Stimulated activated CD8-positive, alpha-beta memory T cell treated with anti-CD3 and anti-CD28 coated beads, Interleukin-2, amount 100 ng/mL, for 48 hours (primary cell): ENCODE measurements at places on chromosomes 6 and 20.

GRCh38 chr6:153301602-153302001 is 170.5 kb upstream of the RGS17 start:
- DNase-seq: no peak

DNA sequence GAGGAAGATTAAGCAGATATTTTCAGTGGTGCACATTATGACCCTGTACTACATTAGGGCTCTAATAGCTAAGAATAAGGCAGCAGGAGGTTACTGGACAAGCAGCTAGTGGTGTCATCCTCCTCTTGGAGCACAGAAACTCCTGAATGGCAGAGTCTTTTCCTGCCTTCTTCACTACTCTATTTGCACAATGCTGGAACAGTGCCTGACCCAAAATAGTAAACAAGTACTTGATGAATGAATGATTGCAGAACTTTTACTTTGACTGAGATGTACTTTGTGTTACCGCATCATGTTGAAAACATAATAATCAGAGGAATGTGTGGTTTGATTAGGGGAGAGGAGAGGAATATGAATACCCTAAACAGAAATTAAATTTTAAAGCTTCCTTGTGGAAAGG is 30.0 kb upstream of the UST start:
- no peak for DNase-seq

GRCh38 chr20:38926934-38927616 is 858 bp downstream of the FAM83D start:
- no peak for DNase-seq

DNA sequence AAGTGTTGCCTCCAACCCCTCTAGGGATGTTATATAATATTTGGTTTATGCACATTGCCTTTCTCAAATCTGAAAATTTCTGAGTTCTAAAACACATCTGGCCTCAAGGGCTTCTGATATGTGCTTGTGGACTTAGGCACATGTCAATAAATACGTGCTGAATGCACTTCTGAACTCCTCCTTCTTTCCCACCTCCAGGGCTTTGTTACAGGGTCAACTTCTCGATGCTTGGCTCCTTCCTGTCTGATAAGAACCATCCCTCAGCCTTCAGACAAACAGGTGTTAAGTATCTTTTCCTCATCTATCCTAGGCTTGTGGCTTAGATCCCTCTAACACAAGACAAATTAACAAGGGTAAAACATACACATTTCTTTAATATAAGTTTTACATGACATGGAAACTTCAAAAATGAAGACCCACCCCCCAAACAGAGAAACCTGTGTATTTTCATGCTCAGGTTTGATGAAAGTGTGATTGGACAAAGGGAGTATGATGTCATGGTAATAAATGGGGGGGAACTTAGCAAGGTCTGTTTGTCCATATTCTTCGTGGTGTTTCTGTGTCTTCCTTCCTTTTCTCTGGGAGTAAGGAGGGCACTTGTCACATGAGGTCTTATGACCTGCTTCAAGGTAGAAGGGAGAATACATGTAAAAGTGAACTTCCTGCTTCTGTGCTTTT is 326.9 kb downstream of the CD83 start:
- DNase-seq: no peak

DNA sequence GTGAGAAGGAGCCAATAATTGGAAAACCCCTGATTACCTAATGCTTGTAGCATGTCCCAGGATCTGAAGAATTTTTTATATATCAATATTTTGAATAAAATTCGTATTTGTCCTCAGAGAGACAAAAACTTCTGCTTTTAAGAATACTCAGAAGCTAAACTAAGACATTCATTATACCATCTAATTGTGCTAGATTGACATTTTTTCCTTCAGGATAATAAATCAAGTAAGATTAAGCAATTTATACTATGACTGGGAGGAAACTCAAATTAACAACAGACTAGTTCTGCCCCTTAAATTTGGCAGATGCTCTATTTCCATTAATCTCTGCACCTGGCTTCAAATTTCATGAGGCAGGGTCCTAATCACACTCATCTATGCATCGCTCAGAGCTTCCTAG is 291.4 kb downstream of the PLCB1 start:
- no peak for DNase-seq

GRCh38 chr6:87941556-87942358 is 105.9 kb upstream of the SPACA1 start:
- no peak for DNase-seq

DNA sequence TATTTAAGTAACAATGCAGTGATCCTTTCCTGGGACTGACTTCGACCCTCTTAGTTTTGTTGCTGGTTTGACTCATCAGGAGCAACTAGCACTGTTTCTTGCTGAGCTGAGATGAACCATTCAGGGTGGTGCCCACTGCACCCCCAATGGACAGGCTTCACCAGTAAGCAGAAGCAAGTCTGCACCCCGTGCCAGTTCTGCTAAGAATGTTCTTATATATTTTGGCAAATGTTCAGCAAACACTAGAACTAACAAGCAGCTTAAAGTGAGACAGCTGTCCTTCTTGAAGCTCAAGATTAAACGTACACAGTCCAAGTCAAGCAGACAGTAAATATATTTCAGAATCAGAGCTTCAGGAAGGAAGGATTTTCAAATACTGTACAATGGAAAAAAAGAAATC is 561.3 kb upstream of the CDH4 start:
- DNase-seq: no peak

DNA sequence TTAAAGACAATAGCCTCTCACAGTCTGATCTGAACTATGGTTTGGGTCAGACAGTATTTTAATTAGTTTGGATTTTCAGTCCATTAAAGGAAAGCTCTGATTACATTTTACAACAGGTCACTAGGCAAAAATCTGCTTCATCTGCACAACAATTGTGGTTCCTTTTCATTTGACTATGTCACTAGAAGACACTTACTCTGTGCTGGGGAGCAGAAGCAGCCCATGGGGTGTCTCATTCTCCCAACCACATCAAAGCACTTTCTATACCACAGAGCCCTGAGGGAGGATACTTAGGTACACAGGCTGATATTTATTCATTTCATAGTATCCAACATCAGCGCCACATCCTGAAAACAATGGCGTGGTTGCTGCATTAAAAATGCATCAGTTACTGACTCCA is 36.6 kb upstream of the HDAC2 start:
- no peak for DNase-seq

DNA sequence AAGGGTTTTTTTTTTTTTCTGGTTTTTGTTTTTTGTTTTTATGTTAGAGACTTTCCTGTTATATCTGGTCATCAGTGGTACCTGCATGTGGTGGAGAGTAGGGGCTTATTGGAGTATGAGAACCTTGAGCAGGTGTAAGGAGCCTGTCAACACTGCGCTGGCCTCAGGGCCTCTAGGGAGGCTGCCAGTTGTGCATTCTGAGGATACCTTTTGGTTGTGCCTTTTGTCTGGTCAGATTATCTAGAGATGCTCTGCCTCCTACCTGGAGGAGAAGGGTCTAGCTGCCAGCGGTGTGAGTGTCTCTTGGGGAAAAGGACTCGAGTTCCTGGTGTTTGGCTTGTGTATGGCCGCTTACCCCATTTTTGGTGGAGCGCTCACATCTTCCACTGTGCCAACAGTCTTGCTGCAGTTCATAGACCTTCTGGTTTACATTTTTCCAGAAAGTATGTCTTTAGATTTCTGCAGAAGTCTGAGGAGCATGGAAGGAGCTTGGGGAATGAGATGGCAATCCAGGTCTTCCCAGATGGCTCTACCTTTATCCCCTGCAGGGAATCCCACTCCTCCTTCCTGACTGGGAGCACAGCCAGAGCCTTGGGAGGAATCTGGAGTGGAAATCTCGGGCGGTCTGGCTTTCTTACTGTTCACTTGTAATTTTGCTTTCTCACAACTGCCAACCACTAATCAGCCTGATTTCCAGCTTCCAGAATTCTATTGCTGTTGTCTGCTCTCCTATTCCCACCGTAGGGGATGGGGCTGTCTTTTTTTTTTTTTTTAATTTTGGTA is 49.9 kb downstream of the PTPN1 start:
- DNase-seq: no peak
